ENCODE measurements at places on chromosomes 6 and 20. TPM values are rescaled to one million over a fixed set of nuclear protein-coding genes. Genes with fewer than 3 reads are reported as not detected.

DNA sequence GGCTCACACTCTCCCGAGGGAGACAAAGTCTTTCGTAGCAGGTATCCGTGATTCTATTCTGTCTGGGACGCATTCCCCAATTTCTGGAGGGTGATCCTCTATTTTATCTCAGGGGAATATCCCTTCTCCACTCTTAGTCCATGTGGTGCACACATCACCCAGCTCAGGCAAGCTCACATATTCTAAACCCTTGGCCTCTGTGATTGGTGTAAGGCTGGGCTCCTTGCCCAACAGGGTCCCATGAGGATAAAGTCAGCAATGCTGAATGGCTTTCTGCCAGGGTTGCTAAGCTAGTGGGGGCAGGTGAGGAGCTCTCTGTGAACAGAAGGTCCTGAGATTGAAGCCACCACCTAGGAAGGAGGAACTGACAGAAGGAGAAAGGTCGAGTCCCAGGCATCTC is 137.2 kb downstream of the CDH26 start:
- no peak for DNase-seq

The BPIFA1 gene
- not detected for total RNA-seq

DNA sequence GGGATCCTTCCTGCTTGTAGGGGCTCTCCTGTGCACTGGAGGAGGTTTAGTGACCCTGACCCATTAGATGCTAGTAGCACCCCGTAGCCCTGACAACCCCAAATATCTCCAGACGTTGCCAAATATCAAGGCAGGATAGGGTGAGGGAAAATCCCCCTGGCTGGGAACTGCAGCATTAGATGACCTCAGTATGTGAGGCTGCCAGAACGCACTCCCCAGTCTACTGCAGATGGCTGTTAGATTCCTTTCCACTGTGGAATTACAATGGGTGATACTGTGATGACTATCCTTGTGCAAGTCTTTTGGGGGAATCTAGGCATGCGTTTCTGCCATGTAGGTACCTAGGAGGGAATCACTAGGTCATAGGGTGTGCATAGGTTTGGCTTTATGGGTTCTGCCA is 226.3 kb upstream of the KCNG1 start:
- DNase-seq: no peak

DNA sequence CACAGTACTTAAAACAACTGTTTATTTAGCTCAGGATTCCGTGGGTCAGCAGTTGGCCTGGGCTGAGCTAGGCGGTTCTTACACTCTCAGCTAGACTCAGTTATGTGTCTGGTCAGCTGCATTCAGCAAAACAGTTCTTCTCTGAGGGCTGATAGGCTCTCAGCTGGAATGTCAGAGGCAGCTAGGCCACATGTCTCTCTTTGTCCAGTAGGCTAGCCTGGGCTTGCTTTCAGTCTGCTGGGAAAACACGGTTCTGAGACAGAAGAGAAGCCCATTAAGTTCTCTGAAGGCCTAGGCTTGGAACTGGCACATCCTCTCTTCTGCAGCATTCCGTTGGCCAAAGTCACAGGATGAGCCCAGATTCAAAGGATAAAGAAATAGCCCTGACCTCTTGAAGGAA is 65.6 kb downstream of the TULP4 start:
- peak; percentile 60 for DNase-seq

DNA sequence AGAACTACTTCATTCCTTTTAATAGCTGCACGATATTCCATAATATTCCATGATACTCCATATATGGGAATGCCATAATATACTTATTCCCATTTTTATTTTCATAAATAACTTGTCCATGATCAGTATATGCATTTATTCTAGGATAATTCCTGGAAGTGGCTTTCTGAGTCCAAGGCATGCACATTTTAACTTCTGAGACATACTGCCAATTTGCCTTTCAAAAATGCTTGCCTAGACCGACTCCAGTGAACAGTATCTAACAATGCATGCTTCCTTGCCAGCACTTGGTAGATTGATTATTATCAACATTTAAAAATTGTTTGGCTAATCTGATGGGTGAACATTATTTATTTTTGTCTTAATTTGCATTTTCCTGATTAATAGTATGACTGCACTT is 54.0 kb downstream of the SPTLC3 start:
- no peak for DNase-seq

The BEND6 gene
- total RNA-seq: 56.9 TPM

GRCh38 chr6:84002226-84002625 is 31.3 kb upstream of the MRAP2 start:
- no peak for DNase-seq

The SLC22A2 gene
- total RNA-seq: 0.81 TPM

The TP53TG5 gene
- total RNA-seq: 82.8 TPM

GRCh38 chr6:90214966-90215365 is 81.7 kb downstream of the BACH2 start:
- no peak for DNase-seq

GRCh38 chr6:15427331-15428070 is 181.6 kb downstream of the JARID2 start:
- DNase-seq: no peak

DNA sequence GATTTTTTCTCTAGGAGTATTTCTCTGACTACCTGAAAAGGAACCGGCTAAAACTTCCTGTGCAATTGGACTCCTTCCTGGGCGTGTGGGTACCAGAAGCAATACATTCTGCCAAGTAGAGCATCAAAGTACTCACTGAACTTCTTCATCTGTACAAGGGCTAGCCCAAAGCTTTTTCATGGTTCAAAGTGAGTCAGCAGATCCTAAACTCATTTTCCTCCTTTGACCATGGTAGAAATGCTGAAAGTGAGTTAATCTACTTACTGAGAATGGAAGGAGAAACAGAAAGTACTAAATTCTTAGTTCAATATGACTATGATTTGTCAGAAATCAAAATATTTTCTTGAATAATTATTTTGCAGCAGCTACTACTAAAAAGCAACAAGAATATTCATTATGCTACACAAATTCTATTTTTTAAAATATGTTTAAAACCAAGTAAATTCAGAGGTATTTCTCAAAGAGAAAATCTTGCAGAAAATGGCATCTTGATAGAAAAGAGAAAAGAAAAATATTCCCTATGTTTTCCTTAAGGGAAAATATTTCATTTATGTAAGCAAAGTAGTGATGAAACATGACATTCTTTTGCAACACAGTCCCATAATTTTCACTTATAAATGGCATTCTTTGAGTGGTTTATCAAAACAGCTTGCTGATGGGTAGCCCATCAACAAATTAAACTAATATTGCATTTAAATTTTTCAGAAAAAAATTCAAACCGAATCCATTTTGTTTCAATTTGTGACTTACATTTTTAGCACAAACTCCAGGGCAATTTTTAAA is 3.7 kb upstream of the BEND6 start:
- DNase-seq: no peak

The PTGIS gene
- total RNA-seq: 4.7 TPM

The KIF6 gene
- total RNA-seq: 24.3 TPM

DNA sequence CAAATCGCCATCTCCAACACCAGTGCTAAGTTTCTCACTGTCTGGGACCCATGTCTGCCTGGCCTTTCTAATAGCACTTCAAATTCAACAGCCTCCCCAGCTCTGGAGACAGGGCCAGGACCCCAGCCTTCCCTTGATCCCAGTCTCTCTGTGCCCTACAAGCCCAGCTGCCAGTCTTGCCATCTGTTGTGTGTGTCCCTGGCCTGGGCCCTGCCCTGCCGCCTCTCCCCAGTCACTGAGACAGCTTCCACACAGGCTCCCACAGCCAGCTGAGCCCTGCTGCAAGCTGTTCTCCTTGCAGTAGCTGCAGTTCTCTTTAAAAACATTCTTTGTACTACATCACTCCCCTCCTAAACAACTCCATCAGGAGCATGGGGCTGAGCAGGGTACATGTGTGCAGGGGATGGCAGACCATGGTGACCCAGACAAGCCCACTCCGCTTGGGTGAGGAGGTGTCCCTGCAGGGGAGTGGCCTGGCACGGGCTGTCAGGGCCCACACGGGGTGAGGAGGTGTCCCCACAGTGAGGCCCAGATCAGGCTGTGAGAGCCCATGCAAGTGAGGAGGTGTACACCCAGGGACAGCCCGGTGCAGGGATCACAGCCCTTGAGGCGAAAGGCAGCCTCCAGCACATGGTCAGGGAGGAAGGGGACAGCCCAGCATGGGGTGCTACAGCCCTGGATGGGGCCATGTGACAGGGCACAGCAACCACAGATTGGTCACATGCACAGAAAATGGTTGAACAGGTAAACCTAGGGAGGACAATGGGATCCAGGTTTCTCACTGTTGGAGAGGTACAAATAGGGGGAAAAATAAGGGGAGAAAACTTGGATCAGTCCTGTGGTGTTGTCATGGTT is 16.2 kb downstream of the CST7 start:
- no peak for DNase-seq

The CDH22 gene
- total RNA-seq: 28.9 TPM

The EEF1A2 gene
- total RNA-seq: 619 TPM

DNA sequence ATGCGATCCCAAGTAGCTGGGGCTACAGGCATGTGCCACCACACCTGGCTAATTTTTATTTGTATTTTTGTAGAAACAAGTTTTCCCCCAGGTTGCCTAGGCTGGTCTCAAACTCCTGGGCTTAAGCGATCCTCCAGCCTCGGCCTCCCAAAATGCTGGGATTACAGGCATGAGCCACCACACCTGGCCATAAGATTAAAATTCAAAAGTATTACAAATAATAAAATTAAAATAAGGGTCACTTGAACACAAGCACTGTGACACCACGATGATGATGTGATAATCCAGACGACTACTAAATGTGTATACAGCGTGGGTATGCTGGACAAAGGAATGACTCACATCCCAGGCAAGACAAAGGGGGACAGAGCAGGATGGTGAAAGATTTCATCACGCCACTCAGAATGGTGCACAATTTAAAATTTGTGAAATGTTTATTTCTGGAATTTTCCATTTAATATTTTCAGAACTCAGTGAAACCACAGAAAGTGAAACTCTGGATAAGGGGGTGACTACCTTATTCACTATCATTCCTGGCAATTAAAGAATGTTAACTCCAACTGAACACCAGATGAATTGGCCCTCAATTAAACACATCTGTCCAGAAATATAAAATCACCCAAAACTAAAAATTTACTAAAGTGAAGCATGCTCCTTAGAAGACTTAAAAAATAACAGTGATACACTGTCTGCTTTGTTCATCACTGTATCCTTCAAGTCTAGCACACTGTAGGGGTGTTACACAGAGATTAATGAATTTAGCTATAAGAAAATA is 13.1 kb downstream of the B4GALT5 start:
- DNase-seq: no peak

- DNase-seq: no peak
Measured at GRCh38 chr6:56959938-56960337, 5.0 kb downstream of the BEND6 start.

- DNase-seq: no peak
Measured at GRCh38 chr6:32151181-32151862, 417 bp downstream of the PRRT1 start.

- no peak for DNase-seq
Measured at GRCh38 chr20:21577551-21577950, 63.7 kb upstream of the NKX2-2 start.

Measured in dorsolateral prefrontal cortex (tissue), 122 donors.